Stimulated activated CD4-positive, alpha-beta T cell treated with anti-CD3 and anti-CD28 coated beads, TNF-alpha, amount 100 ng/mL, for 24 hours (primary cell): ENCODE measurements at places on chromosomes 2 and 18.

- no peak for DNase-seq
Measured at GRCh38 chr2:121191191-121192170, 93.5 kb downstream of the TFCP2L1 start.

DNA sequence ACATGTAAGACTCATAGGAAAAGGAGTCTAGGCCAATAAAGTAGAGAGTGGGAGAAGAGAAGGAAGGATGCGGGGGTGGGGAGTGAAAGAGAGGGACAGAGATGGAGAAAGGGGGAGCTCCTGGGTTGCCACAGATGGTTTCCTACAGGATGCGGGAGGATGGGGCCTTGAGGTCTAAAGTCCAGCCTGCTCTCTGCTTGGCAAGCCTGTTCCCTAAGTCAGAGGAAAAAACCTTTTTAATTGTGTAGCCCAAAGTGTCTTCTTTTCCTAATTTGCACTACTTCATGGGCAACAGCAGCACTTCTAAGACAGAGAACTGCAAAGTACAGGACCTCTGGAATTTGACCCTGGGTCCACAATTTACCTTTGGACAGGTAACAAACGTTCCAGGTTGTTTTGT is 1.4 kb upstream of the FAM110C start:
- DNase-seq = no peak

- DNase-seq = no peak
Measured at GRCh38 chr2:31263636-31264190, 29.8 kb downstream of the EHD3 start.

- no peak for DNase-seq
Measured at GRCh38 chr2:27811768-27812167, 40.2 kb downstream of the MRPL33 start.

DNA sequence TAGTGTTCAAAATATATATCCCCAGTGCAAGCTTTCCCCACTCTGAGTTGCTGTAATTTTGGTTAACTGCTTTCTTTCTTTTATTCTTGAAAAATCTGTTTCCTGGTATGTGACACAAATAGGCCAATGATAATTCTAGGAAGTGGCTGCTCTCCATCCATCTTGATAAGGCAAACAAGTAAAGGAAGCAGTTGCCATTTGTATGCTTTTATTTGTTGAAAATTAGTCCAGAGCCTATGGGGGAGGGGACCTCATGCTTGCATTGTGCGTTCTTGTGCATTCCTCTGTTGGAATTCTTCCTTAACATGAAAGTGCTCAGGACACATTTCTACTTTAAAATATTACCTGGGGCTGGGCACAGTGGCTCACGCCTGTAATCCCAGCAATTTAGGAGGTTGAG is 111.2 kb upstream of the FSHR start:
- DNase-seq = no peak

DNA sequence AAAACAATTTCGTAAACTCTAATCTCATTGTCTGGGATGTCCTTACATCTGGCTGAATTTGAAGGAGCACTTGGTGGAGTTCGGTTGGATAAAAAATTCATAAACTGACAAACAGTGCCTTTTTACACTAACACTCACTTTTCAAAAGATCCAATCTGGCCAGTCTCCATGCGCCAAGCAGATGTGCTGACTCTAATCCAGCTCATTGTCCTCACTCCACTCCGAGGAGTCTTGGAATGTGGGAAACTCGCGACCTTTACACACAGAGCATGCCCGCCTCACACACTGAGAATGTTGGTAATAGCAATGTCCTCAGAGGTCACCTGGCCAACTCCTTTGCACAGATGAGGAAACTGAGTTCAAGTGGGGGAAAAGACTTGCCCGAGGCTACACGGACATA is 66.8 kb downstream of the XDH start:
- no peak for DNase-seq

DNA sequence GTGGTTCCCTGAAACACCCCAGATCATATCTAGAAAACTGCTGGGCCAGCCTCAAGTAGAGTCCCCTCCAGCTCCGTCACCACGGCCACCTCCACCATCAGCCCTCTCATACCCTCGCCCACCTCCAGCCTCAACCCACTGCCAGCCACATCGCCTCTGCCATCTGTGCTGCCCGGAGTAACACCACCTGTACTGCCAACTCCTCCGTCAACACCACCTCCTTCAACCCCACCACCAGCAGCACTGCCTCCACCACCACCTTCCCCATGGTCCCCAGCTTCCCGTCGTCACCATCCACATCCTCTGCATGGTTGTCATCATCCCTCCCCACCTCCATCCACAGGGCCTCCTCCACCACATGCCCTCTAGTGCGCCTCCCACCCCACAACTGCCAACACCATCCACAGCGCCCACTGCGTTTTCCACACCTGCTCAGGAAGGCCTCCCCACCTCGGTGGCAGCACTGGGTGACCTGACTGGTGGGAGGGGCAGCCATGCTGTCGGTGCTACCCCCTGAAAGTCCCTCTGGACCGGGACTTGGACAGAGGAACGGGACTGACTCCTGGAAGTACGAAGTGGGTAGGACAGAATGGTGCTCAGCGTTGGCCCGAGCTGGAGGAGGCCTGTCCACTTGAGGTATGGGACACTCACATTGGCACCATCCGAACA is 1.6 kb downstream of the SNED1 start:
- DNase-seq = no peak

- no peak for DNase-seq
Measured at GRCh38 chr2:171447675-171448074, 13.6 kb downstream of the DCAF17 start.

DNA sequence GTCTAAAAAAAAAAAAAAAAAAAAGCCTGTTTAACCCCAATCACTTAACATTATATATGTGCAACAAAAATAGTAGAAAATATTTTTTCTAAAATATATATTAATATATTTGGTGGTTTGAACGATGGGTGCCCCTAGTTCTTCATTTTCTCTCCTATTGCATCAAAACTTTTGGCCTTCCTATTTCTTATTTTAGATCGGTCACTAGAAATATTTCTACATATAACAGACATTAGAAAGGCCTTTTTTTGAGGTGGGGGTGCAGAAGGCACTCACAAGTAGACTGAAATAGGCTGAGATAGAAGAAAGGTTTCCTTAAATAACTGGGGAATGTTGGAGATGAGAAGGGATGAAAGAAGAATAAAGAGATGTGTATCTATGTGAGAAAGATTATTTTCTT is 49.3 kb upstream of the AP1S3 start:
- DNase-seq = no peak

GRCh38 chr2:200362202-200362917 is 55.9 kb downstream of the SPATS2L start:
- no peak for DNase-seq

DNA sequence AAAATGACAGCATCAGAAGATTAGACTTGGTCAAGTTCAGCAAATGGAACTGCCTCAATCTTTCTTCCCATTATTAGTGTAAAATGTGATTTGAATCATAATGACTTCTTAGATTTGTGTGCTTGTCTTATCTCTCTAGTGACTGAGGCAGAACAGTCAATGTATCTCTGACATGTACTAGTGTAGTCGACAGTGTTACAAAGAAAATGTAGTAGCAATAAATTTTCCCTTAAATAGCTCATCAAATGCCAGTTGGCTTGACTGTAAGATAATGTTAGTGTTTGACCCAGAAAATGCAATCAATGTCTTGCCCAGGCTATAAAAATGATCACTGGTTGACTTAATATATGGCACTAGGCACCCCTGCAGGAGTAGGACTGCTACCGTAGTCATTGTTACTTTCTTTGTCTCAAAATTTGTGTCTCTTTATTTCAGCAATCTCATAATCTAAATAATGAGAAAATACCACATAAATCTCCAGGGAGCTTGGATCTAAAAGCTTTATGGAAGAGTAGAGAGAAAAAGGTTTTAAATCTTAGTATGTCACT is 1336.7 kb downstream of the DPP10 start:
- DNase-seq = no peak

DNA sequence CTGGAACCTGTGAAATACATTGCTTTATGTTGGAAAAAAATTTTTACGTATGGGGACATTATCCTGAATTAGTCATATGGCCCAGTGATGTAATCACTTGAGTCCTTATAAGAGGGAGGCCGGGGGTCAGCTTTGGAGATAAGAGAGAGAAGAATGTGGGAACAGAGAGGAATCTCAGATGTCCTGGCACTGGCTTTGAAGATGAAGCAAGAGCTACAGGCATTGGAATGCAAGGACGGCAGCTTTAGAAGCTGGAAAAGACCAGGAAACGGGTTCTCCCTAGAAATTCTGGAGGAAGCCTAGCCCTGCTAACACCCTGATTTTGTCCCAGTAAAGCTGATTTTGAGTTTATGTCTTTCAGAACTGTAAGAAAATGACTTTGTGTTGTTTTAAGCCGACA is 1129.9 kb upstream of the GYPC start:
- no peak for DNase-seq

DNA sequence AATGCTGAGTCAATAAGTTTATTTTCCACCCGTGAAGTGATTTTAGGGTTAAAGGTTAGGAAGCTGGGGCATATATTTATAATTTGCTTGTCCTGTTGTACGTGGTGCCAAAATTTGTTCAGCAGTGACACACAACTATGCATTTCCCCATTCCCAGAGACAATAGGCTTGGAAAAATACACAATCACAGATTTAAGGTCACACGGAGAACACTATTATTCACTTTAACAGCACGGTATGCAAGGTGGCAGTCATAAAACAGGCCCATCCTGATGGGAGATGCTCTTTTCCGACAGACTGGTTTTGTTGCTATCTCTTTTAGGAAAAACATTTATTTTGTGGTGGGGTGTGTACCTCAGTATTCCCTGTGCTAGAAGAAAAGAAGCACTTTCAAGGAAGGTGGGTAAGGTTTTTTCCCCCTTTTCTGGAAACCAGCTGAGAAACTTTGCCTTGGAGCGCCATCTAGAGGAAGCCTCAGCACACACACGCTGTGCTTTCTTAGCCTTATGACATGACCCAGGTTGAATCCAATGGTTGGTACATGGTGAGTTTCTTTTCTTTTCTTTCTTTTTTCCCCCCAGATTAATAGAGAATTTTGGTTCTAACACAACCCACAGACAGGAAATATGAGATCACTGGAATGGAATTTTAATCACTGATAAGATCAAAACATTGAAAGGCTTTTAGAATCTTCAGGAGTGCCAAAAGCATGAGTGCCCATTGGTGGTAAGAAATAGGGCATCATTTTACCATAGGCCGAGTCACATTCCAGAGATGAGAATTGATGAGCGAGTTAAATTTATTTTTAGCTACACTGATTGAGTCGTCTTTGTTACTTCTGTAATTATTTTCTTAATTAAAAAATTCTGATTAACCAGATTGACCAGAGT is 332.1 kb downstream of the AGPS start:
- peak; percentile 8 for DNase-seq

GRCh38 chr2:164600763-164601162 is 20.5 kb downstream of the GRB14 start:
- DNase-seq = no peak

GRCh38 chr2:9644603-9645002 is 13.8 kb upstream of the YWHAQ start:
- DNase-seq = no peak
